ENCODE measurements at places on chromosomes 2 and 18.

DNA sequence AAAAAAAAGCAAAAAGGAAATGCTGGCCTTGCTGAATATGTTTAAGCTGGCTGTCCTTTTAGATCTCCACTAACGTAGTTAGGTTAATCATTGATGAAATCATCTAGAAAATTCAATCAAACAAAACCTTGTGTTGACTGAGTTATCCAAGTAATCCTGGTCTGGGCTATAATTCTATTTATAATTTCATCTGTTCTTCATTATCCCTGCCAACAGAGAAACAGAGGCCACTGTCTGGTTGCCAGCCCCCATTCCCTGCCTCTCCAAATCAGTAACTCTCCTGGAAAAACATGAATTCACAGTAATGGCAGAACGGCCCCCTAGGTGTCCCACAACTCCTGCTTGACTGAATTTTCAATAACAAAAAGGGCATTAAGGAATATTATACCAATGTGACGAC, 24.6 kb downstream of the DOCK10 start:
- no peak for DNase-seq

GRCh38 chr18:70489986-70490933, 201.4 kb downstream of the SOCS6 start:
- DNase-seq, result no peak

GRCh38 chr2:151808258-151809072, 19.8 kb downstream of the ARL5A start:
- no peak for DNase-seq

DNA sequence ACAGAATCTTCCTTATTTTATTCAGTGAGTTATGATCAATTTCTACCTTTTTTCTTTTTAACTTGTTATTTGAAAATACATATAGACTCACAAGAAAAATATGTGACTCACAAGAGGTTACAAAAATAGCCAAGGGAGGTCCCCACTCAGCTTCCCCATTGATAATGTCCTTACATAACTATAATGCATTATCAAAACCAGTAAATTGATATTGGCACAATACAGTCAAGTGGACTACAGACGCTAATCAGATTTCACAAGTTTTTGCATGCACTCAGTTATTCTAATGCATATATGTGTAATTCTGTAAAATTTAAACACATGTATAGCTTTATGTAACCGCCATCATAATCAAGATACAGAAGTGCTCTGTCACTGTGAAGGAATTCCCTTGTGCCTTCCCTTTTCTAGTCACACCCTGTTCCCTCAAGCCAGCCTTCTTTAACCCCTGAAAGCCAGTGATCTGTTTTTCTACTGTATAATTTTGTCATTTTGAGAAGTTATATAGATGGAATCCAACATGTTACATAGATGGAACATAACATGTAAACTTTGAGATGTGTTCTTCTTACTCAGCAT, 118.4 kb downstream of the ALMS1 start:
- DNase-seq, result no peak

GRCh38 chr2:237888389-237888788, 29.0 kb downstream of the RAMP1 start:
- no peak for DNase-seq

DNA sequence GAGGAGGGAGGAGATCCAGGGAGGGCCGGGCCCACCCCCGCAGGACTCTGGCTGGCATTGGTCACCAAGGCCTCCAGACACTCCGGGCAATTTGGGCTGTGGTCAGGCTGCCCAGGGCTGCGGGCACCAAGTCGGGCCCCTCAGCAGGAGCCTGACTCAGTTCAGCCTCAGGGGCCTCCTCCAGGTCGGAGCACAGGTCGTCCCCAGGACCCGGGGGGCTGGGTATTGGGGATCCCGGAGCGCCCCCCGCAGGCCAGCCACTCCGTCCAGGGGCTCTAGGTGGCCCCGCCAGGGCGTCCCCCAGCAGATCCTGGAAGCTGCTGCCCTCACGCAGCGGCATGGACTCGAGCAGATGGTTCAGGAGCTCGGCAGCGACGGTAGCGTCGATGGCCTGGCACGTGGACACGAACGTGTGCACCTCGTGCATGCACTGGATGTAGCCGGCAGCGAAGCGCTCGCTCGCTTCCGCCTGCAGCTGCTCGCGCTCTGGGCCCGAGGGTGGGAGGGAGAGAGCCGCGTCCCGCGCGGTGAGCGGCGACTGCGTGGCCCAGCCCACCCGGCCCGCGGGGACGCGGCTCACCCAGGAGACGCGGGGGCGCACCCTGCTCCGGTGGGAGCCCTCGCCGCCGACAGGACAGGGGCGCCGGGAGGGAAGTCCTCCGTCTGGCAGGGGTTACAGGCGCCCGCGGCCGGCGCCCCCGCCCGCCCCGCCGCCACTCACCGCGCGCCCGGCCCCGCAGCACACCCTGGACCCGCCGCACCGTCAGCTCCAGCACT, 884 bp downstream of the HES6 start:
- no peak for DNase-seq

DNA sequence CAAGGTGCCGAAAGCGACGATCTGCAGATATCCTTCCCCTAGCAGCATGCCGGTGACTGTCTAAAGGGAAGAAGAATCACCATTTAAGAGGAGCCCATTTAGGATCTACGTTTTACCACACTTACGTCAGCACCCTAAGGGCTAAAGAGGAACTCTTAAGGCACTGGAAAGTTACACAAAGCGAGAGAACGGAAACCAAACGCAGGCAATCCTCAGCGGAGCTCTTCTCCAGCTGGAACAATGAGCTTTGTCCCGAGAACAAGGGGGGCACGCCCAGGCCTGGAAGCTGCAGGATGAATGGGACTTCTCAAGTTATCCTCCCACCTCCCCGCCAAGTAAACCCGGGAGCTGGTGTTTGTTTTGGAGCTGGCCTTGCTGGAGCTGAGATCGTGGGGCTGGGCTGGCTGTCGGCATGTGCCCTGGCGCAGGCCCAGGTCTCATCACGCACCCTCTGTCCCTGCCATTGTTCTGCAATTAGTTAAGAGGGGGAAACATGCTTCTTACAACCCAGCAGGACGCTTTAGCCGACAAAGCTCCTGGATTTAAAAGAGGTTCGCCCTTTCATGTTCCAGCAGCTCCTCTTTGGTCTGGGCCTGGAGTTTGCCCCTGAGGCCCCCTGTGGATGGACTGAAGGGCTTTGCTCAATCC, 36.4 kb downstream of the PXDN start:
- no peak for DNase-seq

DNA sequence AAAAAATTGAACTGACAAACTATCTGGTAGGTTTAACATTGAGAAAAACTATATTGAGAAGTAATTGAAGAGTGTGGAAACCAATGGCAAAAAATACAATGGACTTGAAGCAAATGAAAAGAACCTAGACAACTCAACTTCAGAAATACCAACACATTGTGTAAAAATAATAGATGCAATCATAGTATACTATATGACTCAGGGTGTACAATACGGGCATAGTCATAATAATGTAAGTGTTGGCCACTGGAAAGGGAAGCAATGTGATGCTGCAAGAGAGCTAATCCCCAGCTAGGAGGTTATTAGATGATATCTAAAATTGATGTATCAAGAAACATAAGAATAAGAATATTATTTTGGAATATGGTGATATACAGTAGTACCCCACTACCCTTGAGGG, 45.3 kb downstream of the SMAD7 start:
- DNase-seq, result no peak

GRCh38 chr2:82657106-82657505, 1802.0 kb downstream of the SUCLG1 start:
- DNase-seq, result no peak

GRCh38 chr2:46735108-46735691, 180.4 kb downstream of the MCFD2 start:
- DNase-seq, result no peak
